ENCODE measurements at places on chromosomes 11 and 22.

- no peak for DNase-seq
These were observed 122.5 kb upstream of the FGF3 start for GRCh38 chr11:69941546-69942332.

DNA sequence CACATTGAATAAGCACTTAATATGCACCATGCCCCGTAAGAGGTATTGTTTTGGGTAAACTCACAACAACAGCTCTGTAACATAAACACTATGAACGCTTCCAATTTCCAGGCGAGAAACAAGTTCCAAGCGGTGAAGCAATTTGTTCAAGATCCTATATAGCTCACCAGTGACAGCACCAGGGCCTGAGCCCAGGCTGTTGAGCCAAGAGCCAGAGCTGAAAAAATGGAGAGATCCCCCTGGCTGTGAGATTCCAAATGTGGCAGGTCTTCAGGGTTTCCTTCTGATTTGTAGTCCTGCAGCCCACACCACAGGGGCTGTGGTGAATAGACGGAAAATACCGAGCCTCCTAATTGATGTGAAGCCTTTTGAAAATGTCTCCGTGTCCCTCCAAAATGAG, 268.0 kb upstream of the KIRREL3 start:
- no peak for DNase-seq

GRCh38 chr11:74157169-74157568, 13.6 kb downstream of the C2CD3 start:
- DNase-seq, result no peak

DNA sequence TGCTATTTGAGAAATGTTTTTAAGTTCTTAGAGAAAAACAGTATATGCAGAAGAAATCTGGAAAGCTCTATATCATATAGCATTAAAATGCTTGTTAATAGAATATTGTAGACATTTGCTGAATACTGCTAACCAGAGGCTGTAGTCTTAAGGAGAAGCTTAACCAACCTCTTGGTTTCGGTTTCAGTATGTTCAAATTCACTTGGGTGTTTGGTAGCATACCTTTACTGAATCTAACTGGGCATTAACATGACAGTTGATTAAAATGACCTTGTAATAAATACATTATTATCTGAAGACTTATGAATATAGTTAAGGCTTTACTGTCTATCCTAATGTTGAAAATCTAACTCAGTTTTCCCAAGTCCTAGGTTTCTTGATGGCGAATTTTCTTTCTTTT, 5.4 kb downstream of the PCF11 start:
- DNase-seq, result no peak

DNA sequence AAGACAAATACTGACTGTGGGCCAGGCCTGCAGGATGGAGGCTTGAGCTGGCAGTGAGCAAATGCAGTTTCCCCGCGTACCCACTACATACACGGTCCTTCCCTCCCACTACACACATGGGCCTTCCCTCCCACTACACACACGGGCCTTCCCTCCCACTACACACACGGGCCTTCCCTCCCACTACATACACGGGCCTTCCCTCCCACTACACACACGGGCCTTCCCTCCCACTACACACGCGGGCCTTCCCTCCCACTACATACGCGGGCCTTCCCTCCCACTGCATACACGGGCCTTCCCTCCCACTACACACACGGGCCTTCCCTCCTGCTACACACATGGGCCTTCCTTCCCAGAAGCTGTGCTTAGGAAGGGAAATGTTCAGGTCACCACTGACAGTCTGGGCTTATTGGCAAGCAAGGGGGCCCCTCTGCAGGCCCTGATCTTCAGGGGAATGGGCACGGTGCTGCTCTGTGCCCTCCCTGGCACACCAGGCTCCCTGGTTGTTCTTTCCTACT, 10.8 kb downstream of the DNAL4 start:
- no peak for DNase-seq

GRCh38 chr11:61071208-61071681, 31.0 kb upstream of the CD5 start:
- DNase-seq, result peak; percentile 35

- peak; percentile 63 for DNase-seq
These were observed 28.9 kb downstream of the MFNG start for GRCh38 chr22:37457093-37457893.

DNA sequence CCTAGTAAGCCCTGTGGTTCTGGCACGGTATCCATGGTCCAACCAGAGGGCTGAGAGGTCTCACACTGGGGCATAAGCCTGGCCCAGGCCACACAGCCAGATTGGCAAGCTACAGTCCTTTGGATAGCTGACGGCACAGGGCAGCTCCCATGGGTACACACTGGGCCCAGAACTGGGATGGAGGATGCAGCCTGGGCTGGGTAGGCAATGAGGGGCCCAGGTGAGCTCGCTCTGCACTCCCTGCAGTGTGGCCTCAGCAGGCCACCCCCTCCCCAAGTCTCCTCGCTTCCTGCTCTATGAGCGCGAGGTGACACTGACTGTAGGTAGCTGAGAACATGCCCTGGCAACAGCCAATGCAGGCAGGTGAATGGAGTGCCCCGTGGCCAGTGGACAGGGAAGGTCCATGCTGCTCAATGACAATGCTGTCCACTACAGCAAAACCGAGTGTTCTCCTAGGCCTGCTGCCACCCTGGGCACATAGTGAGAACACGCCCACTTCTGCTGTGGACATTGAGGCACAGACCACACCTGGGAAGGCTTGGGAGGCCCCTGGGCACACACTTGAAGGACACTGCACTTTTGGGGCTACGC, 3.8 kb downstream of the ARVCF start:
- DNase-seq, result no peak

- no peak for DNase-seq
These were observed 36.6 kb downstream of the RCOR2 start for GRCh38 chr11:63880403-63880790.

DNA sequence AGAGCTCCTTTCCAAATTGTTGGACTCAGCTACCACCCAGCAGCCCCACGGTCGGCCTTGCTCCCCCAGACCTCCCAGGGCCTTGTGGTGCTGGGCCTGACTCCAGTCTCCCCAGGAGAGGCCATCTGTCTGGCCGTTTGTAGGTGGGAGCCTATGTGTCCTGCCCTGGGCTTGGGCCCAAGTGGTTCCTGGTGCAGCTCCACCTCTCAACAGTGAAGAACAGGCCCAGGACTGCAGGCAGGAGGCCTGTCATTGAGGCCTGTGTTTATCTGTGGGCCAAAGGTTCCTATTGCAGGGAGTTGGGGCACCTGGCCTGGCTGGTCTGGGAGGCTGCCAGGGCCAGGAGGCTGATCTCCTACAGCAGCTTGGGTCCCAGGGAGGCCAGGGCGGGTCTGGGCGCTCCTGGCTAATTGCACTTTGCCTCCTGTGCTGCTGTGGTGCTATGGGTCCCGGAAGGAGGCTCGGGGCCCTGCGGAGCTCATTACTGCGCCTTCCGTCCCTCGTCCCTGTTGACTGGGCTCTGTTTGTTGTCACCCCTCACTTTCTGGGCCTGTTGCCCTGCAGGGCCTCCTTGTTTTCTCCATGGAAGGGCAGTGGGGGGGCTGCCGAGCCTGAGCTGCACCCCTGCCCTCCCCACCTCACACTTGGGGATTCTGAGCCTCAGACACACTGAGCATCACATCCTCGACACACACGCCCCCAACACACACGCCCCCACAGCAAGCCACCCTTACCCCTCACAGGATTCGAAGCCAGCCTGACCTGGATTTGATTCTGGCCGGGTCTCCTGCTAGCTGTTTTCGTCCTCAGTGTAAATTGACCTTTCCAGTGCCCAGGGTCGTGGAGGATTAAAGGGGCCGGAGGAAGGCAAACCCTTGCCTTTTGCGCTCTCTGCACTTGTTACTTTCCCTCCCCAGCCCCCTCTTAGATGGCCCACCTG, 6.8 kb upstream of the OMP start:
- no peak for DNase-seq

GRCh38 chr11:61949169-61950034, 749 bp upstream of the BEST1 start:
- no peak for DNase-seq

- no peak for DNase-seq
These were observed 83.6 kb downstream of the PIWIL4 start for GRCh38 chr11:94650756-94651155.

GRCh38 chr11:115504276-115505158, at the start of gene CADM1:
Gene CADM1 (minus strand): TSS chr11:115504415.
- peak; percentile 45 for DNase-seq

- DNase-seq, result no peak
These were observed 11.4 kb downstream of the POU2AF1 start for GRCh38 chr11:111367411-111368284.

DNA sequence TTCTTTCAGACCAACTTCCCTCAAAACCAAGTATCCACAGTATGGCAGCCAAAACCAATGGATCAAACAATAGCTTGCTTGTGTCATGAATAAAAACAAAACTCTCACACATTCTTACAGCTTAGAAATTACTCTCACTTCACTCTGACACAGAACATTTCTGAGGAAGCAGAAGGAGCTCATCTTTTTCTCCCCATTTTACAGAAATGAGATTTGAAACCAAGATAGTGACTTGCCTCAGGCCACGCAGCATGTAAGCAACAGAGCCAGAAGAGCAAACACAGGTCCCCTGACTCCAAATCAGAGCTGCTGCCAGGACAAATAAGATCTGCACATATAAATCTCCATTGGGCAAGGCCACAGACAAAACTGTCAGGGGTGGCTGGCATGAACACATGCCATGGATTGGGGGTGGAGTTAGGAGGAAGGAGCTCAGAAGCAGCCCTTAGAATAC, 64.8 kb downstream of the RAB30 start:
- no peak for DNase-seq

- no peak for DNase-seq
These were observed 3.8 kb upstream of the CBLIF start for GRCh38 chr11:59849129-59849528.

- no peak for DNase-seq
These were observed 106.4 kb downstream of the CTNND1 start for GRCh38 chr11:57867966-57868365.

GRCh38 chr11:110712659-110713448, 617 bp upstream of the ARHGAP20 start:
- no peak for DNase-seq

GRCh38 chr22:17199003-17199731, 20.1 kb downstream of the ADA2 start:
- no peak for DNase-seq

DNA sequence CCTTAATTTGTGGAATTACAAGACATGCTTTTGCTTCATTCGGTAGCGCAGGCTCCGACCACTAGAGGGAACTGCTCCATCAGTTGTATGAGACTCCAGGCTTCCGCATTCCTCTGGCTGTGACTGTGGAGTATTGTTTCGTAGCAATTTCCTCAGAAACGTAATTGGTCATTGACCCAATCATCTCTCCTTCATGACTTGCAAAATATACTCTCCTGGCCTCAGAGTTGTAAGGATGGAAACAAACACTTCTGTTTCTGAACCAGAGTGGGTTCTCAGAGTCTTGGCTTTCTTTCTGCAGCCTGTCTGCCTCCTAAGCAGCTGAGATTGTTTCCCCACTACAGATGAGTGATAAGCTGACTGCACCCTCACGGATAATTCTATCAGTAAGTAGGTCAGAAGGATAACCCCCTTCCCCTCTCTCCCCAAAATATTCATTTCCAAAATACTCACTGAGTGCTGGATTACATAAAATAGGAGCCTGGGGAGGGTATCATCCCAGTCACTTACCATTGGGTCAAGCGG, 146.8 kb upstream of the ZC3H12C start:
- DNase-seq, result peak; percentile 5

DNA sequence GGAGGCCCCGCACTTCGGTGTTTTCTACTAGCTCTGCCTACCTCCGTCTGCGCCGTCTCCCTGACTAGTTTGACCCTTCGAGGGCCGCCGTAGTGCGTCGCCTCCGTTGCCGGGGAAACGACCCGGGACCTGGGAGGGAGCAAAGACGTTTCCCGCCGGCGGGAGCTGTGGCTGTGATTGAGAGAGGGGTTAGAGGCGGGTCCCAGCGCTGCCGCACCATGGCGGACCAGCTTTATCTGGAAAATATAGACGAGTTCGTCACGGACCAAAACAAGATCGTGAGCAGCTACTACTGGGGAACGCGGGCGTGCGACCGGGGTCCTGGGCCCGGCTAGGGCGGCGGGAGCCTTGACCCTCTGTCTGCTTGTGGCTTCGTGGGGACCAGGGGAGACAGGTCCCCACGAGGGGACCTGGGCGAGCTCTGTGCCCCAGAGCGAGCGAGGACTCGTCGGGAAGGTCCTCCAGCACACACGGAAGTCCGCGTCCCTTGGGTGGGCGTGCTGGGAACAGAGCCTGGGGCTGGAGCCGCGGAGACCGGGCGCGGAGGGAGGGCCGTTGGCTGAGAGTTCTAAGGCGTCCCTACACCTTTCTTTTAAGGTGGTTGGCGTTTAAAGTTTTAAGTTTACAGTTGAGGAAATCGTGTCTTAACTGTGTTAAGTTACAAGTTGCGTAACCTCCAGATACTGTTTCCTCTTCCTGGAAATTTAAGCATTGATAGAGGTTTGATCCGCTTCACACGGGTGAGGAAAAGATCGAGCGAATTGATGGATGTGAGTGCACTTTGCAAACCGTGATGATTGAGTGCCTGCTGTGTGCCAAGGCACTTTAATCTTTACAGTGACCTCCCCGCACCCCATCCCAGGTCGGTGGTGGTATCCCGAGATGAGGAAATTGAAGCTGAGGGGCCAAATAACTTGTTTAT, at the start of gene POLD3:
Gene POLD3 (plus strand): TSS at position 142 of the 922 bp plus-strand sequence. CDS start 77 bp downstream, at position 219.
- peak; percentile 91 for DNase-seq

DNA sequence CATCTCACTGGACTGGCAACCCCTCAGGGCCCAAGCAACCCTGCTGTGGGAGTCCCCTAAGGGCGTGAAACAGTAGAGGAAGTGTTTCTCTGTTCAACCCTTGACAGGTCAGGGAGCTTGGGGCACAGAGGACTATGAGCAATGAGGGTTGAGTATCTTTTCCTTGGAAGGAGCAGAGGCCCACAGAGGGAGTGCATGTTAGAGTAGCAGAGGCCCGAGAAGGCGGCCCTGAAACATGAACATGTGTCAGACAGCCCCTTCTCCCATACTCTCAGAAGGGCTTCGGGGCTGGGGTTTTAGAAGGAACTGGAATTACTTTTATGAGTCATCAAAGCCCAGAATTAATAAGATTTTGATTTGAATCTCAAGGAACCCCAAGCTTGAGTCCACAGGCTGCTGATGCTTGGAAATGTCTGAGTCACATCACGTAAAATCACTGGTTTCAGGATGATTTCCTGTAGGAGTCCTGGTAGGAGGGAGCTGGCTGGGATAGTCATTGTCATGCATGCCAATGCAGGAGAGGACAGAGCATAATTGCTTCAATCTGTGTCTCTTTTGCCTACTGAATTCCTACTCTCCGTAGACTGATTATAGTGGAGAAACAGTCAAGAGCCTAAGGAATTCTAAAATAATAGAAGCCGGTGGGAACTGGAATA, 22.6 kb downstream of the C11orf71 start:
- no peak for DNase-seq

GRCh38 chr11:73141031-73141308, 1.1 kb downstream of the FCHSD2 start:
- no peak for DNase-seq

GRCh38 chr11:19727246-19727645, 14.6 kb downstream of the NAV2 start:
- no peak for DNase-seq

DNA sequence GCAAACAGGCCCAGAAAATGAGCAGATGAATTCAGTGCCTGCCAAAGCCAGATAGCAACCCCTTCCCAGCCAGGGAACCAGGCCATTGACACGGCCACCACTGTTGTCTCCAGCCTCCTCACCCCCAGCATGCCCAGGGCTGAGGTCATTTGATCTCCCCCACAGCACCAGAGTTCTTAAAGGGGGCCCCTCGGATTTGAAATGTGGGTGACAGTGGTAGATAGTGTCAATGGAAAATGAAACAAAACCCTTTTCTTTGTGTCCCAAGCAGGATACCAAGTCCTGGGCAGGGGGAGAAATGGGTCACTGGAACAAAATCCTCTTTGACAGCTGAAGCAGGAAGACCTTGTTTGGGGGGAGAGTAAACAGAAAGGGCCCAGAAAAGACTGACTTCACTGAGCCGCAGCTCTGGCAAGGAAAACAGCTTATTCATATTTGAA, 14.3 kb upstream of the ACCSL start:
- no peak for DNase-seq
